Vagina (tissue), 2 donors: ENCODE measurements at places on chromosomes 11 and 22. TPM values are rescaled to one million over a fixed set of nuclear protein-coding genes. Genes with fewer than 3 reads are reported as not detected.
A peak's percentile ranks its signal among the peaks of the same experiment; 100 is the strongest.

MARK2 gene
- total RNA-seq, result 35.6 TPM

GRCh38 chr11:46452918-46453517 lies 61.4 kb upstream of the CHRM4 start:
- H3K4me3 ChIP-seq, result no peak overlapping the region
- no peak for DNase-seq
- no peaks in the 10 kb centered on the region for H3K36me3 ChIP-seq

DNA sequence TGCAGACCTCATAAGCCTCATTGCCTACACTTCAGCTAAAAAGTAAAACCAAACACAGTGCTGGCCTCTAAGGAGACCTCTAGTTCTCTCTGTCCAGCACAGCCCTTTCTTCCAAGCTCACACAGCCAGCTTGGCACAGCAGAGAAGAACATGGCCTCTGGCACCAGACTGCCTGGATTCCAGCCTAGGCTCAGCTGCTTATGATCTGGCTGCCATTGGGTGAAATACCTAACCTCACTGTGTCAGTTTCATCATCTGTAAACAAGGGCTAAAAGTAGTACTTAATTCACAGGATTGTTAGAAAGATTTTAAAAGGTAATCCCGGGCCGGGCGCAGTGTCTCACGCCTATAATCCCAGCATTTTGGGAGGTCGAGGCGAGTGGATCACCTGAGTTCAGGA lies 9.9 kb upstream of the ACER3 start:
- no peak overlapping the region for H3K4me3 ChIP-seq
- DNase-seq, result peak; percentile 52
- H3K36me3 ChIP-seq, result no peaks in the 10 kb centered on the region

DNA sequence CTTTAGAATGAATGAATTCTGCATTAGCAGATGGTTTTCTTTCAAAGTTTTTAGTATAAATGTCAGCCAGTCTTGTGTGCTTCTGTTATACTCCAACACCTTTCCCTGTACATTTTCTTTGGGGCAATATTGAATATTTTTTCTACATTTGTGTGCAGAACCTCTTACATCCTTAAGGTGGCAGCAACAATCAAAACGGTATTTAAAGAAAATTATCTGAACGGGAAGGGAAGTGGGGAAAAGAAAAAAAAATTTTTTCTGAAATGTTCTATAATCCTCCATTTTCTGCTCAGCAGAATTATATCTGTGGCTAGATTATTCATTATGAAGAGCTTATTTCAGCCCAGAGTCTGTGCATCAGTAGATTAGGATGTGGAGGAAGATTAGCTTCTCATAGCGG lies 347.3 kb upstream of the RAG2 start:
- no peak overlapping the region for H3K27ac ChIP-seq
- H3K36me3 ChIP-seq, result no peaks in the 10 kb centered on the region
- no peaks in the 10 kb centered on the region for H3K27me3 ChIP-seq

ANKRD42 gene
- total RNA-seq, result 10.3 TPM

- no peaks in the 10 kb centered on the region for H3K27me3 ChIP-seq
- H3K27ac ChIP-seq, result no peak overlapping the region
- H3K4me3 ChIP-seq, result no peak overlapping the region
- peaks cover 36% of the 10 kb centered on the region for H3K4me1 ChIP-seq
Measured at GRCh38 chr11:2685566-2686359, 14.0 kb downstream of the KCNQ1OT1 start.

- DNase-seq, result no peak
- no peak overlapping the region for H3K27ac ChIP-seq
- no peak overlapping the region for H3K4me3 ChIP-seq
- peaks cover 32% of the 10 kb centered on the region for H3K36me3 ChIP-seq
- H3K4me1 ChIP-seq, result peaks cover 11% of the 10 kb centered on the region
Measured at GRCh38 chr22:25357606-25358420, 138.4 kb downstream of the CRYBB2 start.
